Esophagus squamous epithelium (tissue), 5 donors: ENCODE measurements at places on chromosomes 5 and 9.

GRCh38 chr5:39005566-39006232 lies 68.5 kb downstream of the RICTOR start:
- no peak overlapping the region for H3K4me3 ChIP-seq
- no peak for DNase-seq
- H3K27me3 ChIP-seq, result no peaks in the 10 kb centered on the region
- no peaks in the 10 kb centered on the region for H3K36me3 ChIP-seq

DNA sequence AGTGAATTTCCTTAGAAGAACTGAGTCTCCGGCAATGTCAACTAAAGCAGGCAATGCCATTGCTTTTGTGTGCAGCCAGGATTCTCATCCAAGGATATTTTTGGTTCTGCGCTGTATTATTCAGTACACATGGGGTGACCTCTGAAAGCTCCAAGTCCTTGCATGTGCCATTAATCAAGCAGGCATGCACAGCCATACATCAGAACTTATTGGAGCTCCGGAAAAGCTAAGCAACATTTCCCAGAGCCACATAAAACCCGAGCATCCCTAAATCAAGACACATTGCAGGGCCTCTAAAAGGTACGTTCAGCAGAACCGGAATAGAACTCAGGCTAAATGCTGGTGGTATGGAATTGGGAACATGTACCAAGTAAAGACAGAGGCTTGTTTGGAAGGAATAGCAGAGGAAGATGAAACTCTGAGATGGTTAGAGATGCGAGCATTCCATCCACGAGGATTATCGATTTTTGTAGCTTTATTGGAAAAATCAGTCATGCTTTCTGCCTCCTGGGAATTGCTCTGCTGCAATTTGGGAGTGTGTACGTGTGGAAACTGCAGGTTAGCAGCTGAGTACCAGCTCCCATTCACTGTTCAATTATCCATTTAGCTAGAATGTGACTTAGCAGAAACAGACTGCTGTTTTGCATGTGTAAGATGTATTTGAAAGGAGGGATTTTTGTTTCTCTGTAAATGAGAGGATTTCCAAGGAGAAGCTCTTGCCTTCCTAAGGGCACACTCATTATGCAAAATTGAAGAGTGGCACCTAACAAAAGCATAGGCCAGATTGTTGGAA lies 143.7 kb upstream of the WWC1 start:
- H3K36me3 ChIP-seq, result no peaks in the 10 kb centered on the region
- no peaks in the 10 kb centered on the region for H3K4me1 ChIP-seq
- DNase-seq, result no peak
- no peaks in the 10 kb centered on the region for H3K27me3 ChIP-seq

DNA sequence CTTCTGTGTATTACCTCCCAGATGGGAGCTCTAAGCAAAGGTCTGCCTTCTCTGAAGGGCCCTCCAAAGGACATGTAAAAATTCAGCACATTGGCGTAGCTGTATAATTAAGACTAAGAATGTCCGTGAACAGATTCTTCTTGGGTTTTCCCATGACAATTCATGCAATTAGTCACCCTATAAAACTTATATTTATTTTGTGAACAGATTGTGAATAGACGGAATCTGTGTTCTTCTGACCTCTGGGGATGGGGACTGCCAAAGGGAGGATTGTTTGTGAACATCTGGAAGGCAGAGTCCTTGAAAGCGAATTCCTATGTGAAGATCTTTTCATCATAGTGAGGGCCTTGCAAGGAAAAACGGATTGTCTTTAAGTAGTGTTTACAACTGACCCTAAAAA lies 111.3 kb downstream of the EGFLAM start:
- no peak overlapping the region for H3K27ac ChIP-seq
- H3K4me1 ChIP-seq, result no peaks in the 10 kb centered on the region
- no peaks in the 10 kb centered on the region for H3K27me3 ChIP-seq
- no peak for DNase-seq

DNA sequence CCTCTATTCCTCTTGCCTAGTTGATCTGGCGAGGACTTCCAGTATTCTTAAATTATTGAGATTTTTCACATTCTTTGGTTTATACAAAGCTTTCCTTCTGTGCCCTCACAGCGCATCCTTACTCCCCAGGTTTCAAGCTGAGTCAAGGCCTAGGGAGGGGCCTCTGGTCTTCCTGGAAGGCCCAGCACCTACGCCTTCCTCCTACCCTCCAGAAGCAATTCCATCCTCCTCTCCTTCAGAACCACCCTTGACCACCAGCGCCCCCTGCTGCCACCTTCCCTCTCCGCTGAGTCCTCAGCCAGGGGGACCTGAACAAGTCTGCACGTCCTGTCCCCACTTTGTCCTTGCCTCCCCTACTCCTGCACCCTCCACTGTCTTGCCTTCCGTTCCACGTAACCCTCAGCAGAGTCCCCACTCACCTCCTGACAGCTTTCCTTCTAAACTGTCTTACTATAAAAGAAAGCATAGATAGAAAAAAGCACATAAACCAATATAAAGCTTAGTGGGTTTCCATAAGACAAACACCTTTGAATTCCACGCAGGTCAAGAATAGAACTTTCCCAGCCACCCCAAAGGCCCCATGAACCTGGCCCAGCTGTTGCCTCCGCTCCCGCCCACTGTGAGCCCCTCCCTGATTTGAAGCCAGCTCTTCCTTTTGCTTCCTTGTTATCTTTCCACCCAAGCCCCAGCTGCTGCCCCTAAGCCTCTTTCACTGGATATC lies 63.0 kb upstream of the CTSL start:
- DNase-seq, result no peak
- H3K36me3 ChIP-seq, result no peaks in the 10 kb centered on the region
- H3K27ac ChIP-seq, result no peak overlapping the region

DNA sequence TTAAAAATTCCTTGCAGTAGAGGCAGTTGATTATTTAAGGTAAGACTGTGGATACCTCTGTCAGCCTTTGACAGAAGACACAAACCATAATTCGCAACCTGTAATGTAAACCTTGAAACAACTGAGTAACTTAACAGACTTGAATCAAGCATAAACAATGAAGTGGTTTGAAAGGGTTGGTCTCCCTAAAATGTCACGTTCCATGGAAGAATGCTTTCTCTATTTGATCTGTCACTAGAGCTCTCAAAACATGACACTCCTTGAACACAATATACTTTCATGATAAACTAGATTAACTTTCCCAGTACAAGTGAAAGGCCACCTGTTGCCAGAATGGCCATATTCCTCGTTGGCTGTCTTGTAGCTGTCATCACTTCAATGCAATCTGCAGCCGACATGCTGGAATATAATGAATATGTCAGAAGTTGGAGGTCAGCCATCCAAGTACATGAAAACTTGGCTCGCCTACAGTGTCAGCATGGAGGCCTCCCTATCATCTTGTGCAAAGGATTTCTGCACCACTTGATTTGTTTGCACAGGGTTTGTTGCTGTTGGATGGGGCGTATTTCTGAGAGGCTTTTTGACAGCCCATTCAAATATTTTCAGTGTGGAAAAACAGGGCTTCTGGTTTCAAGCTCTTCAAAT lies 228.0 kb downstream of the TLE4 start:
- no peaks in the 10 kb centered on the region for H3K27me3 ChIP-seq
- no peak overlapping the region for H3K27ac ChIP-seq
- no peak for DNase-seq
- H3K4me3 ChIP-seq, result no peak overlapping the region

DNA sequence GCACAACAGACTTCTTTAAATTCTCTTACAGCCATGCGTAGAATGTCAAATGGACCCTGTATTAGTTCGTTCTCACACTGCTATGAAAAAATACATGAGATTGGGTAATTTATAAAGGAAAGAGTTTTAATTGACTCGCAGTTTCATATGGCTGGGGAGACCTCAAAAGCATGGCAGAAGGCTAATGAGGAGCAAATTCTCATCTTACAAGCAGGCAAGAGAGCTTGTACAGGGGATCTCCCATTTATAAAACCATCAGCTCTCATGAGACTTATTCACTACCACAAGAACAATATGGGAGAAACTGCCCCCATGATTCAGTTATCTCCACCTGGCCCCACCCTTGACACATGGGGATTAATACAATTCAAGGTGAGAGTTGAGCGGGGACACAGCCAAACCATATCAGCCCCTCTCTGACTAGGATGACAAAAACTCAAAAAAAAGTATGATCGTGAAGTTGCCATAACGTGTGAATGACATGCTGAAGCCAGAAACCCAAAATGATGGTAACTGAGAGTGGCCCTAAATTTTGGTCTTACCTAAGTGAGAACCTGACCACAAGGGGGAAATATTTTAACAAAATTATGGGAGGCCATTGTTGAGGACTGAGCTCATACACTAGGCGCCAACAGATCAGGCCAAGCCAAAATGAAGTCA lies 17.5 kb upstream of the TEX10 start:
- no peak overlapping the region for H3K4me3 ChIP-seq
- H3K36me3 ChIP-seq, result no peaks in the 10 kb centered on the region
- DNase-seq, result no peak
- no peaks in the 10 kb centered on the region for H3K27me3 ChIP-seq
- H3K4me1 ChIP-seq, result no peaks in the 10 kb centered on the region
